Activated CD4-positive, alpha-beta memory T cell treated with anti-CD3 and anti-CD28 coated beads for 36 hours (primary cell): ENCODE measurements at places on chromosomes 7 and 10. TPM values are rescaled to one million over a fixed set of nuclear protein-coding genes. Genes with fewer than 3 reads are reported as not detected.
A peak's percentile ranks its signal among the peaks of the same experiment; 100 is the strongest.

Gene ADAP1
- total RNA-seq, result 16.1 TPM

Gene HOXA6
- not detected for total RNA-seq

- H3K27me3 ChIP-seq, result peaks cover 4% of the 10 kb centered on the region
- H3K4me3 ChIP-seq, result no peak overlapping the region
- no peak overlapping the region for H3K27ac ChIP-seq
- H3K4me1 ChIP-seq, result peaks cover 7% of the 10 kb centered on the region
These were observed 210.2 kb upstream of the NPY start for GRCh38 chr7:24073651-24074420.

DNA sequence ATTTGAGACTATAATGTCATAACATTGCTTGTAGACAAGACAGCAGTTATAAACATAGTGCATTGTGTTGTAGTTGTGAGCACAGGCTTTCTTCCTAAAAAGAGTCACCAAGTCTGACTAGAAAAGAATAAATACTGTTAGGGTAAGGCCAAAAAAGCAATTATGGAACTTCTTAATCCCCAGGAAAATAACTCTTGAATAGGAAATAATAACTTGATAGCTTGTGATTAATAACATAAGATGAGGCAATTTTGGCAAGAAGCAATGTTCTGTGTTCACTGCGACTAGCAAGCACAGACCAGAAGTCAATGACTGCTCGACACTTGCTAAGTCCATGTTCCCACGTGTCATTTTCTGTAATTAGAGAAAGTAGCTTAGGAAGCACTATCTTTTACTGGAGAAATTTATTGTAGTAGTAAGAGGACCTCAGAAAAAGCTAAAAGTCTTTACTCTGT is 97.1 kb downstream of the AGMO start:
- no peak overlapping the region for H3K4me3 ChIP-seq
- no peaks in the 10 kb centered on the region for H3K4me1 ChIP-seq
- no peak for DNase-seq
- H3K27ac ChIP-seq, result no peak overlapping the region

DNA sequence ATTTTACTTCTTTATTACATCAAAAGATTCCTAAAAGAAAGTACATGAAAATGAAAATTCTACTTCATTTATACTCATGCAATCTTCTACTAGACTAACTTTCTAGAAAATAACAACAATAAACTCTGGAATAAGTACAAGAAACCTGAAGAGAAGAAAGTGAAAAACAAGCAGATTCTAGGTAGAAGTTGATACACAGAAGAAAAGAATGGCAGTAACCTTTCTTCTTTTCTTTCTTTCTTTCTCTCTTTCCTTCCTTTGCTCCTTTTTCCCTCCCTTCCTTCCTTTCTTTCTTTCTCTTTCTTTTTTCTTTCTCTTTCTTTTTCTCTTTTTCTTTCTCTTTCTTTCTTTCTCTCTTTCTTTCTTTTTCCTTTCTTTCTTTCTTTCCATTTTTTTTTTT is 541.7 kb upstream of the ANKRD30A start:
- DNase-seq, result no peak
- no peak overlapping the region for H3K27ac ChIP-seq
- H3K4me1 ChIP-seq, result no peaks in the 10 kb centered on the region

DNA sequence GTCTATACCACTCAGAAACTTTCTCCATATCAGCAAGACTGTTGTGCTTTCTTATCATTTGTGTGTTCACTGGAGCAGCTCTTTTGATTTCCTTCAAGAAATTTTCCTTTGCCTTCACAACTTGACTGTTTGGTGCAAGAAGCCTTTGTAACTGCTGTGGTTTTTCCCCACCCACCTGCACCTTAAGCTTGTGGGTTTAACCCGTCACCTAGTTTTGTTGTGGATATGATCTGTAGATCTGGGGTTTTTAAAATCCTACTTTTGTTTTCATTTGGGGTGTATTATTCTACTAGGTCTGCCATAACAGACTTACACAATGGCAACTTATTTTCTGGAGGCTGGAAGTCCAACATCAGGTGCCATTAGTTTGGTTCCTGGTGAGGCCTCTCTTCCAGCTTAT is 30.5 kb upstream of the CHST3 start:
- DNase-seq, result peak; percentile 80
- peaks cover 3% of the 10 kb centered on the region for H3K27me3 ChIP-seq
- H3K4me3 ChIP-seq, result no peak overlapping the region
- no peak overlapping the region for H3K27ac ChIP-seq
- H3K4me1 ChIP-seq, result peaks cover 20% of the 10 kb centered on the region
- peaks cover 4% of the 10 kb centered on the region for H3K36me3 ChIP-seq

- H3K4me1 ChIP-seq, result peaks cover 3% of the 10 kb centered on the region
- no peaks in the 10 kb centered on the region for H3K27me3 ChIP-seq
- H3K36me3 ChIP-seq, result peaks cover 10% of the 10 kb centered on the region
- H3K4me3 ChIP-seq, result no peak overlapping the region
- no peak overlapping the region for H3K27ac ChIP-seq
These were observed 1.7 kb upstream of the FUOM start for GRCh38 chr10:133359554-133359971.

- H3K4me1 ChIP-seq, result no peaks in the 10 kb centered on the region
- no peak overlapping the region for H3K27ac ChIP-seq
- no peak overlapping the region for H3K4me3 ChIP-seq
- peaks cover 13% of the 10 kb centered on the region for H3K36me3 ChIP-seq
These were observed 71.5 kb upstream of the LRRC17 start for GRCh38 chr7:102841290-102841689.

- DNase-seq, result peak; percentile 11
- H3K4me3 ChIP-seq, result no peak overlapping the region
- no peaks in the 10 kb centered on the region for H3K4me1 ChIP-seq
- peaks cover 17% of the 10 kb centered on the region for H3K36me3 ChIP-seq
These were observed 105.7 kb downstream of the HBP1 start for GRCh38 chr7:107274506-107274905.

DNA sequence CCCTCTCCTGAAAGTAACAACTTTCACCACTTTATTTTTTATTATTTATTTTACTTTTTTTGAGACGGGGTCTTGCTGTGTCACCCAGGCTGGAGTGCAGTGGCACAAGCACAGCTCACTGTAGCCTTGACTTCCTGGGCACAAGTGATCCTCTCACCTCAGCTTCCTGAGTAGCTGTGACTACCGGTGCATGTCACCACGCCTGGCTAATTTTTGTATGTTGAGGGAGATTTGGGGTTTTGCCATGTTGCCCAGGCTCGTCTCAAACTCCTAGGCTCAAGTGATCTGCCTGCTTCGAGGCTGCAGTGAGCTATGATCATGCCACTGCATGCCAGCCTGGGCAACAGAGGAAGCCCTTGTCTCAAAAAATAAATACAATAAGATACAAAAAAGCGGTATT is 14.9 kb upstream of the SLIT1 start:
- H3K4me1 ChIP-seq, result peaks cover 9% of the 10 kb centered on the region
- no peak overlapping the region for H3K4me3 ChIP-seq
- no peak overlapping the region for H3K27ac ChIP-seq
- H3K27me3 ChIP-seq, result peaks cover 10% of the 10 kb centered on the region
- H3K36me3 ChIP-seq, result no peaks in the 10 kb centered on the region

- H3K36me3 ChIP-seq, result peaks cover 15% of the 10 kb centered on the region
- H3K27ac ChIP-seq, result no peak overlapping the region
- H3K27me3 ChIP-seq, result no peaks in the 10 kb centered on the region
- DNase-seq, result no peak
These were observed 4.5 kb downstream of the STMP1 start for GRCh38 chr7:135666846-135667245.
